Activated naive CD8-positive, alpha-beta T cell treated with anti-CD3 and anti-CD28 coated beads, Interleukin-2, amount 50 U/mL, for 16 hours (primary cell): ENCODE measurements at places on chromosomes 16 and 17.

GRCh38 chr16:4769306-4769638 is 2.3 kb upstream of the ZNF500 start:
- no peak for DNase-seq

DNA sequence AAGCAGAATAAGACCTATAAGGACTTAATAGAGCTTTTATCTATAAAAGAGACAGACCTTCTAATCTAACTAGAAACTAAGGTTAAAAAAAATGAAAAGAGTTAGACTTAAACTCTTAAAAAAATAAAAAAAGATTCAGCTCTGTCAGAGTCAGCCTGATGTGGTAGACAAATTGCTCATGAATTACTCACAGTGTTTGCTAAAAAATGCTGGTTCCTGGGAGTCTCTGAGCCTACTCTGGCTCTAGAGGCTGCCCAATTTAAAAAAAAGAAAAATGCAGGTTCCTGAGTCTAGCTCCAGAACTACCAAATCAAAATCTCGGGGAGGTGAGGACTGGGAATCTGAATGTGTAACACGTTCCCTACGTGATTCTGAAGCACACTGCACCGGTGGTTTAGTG is 18.1 kb downstream of the SOST start:
- DNase-seq: no peak

GRCh38 chr16:56600398-56600999 is 7.9 kb upstream of the MT2A start:
- no peak for DNase-seq

DNA sequence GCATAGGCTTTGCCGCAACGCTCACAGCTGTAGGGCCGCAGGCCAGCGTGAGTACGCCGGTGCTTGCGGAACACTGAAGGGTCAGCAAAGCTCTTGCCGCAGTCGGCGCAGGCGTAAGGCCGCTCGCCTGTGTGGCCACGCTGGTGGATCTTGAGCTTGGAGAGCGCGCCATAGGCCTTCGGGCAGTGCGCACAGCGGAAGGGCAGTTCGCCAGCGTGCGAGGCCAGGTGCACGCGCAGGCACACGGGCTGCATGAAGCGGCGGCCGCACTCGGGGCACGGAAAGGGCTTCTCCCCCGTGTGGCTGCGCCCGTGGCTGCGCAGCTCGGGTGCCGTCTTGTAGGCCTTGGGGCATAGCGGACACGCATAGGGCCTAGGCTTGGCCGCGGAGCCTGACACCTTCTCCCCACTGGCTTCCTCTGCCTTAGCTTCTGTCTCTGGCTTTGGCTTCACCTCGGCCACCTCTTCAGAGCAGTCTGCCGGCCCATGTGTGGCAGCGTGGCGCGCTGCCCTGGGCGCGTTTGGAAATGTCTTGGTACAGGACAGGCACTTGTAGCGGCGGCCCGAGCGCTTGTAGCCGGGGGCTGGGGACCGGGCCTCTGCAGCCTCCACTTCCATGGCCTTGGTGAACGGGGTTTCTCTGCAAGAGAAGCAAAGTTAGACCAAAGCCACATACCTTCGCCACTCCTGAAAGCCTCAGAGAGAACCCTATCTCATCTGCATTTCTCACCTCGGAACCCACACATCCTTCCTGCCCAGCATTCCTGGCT is 10.0 kb downstream of the ZNF668 start:
- no peak for DNase-seq

GRCh38 chr16:4067262-4068001 is 48.8 kb downstream of the ADCY9 start:
- no peak for DNase-seq

- DNase-seq: no peak
Measured at GRCh38 chr16:50160495-50161164, 7.5 kb downstream of the TENT4B start.

DNA sequence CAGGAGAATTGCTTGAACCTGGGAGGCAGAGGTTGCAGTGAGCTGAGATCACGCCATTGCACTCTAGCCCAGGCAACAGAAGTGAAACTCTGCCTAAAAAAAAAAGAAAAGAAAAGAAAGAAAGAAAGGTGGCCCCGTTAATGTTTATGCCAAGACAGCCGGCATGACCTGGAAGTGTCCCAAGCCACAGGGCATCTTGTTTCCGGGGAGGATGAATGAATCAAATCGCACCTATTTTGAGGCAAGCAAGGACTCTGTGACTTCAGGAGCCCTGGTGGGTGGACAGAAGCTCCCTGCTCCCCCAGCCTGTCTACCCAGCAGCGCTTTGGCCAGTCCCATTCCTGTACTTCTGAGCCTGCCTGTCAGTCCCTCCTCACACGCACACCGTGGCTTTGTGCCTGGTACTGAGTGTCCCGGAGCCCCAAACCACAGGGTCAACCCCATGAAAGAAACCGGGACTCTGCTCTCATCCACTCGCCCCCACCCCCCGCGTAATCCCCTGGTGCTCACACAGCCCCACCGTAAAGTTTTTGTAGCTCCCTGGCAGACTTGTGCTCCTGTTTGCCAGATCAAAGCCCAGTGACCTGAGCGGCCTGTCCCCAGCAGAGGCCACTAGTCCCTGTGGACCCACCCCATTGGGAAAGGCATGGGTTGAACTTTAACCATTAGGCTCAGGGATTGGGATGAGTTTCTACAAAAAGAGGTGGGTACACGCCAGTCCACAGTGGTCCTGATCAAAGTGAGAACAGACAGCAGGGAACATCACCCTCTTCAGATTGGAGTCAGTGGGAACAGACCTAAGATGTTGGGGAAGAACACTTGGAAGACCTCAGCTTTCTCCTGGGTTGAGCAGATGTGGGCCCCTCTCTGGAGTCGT is 19.3 kb downstream of the CD2BP2 start:
- no peak for DNase-seq

- DNase-seq: no peak
Measured at GRCh38 chr16:11506741-11507305, 79.9 kb downstream of the LITAF start.

GRCh38 chr17:49795372-49795771 is 6.9 kb downstream of the KAT7 start:
- no peak for DNase-seq

GRCh38 chr17:2146132-2146871 is 91.4 kb downstream of the HIC1 start:
- no peak for DNase-seq

GRCh38 chr16:30844671-30845449 is 49.0 kb downstream of the BCL7C start:
- DNase-seq: peak; percentile 72

DNA sequence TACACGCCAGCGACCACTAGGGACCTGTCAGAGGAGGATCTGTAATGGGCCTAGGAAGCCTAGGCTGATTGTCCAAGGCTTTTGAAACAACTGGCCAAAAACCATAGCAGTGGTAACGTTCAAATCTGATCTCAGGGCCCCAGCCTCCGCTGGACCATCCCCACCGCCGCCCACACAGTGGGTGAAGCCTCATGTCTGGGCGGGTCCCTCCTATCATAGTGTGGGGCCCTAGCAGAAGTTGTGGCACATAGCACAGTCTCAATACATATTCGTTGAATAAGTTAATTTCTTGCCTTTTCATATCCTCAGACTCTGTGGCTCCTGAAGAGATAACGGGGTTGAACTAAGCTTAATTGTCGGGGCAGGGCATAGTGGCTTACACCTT is 818 bp downstream of the DPH1 start:
- no peak for DNase-seq
